Ureter (tissue), 1 donor: ENCODE measurements at places on chromosomes 7 and 10. TPM values are rescaled to one million over a fixed set of nuclear protein-coding genes. Genes with fewer than 3 reads are reported as not detected.

GRCh38 chr10:77744245-77744644, 106.6 kb upstream of the KCNMA1 start:
- no peak for DNase-seq

DNA sequence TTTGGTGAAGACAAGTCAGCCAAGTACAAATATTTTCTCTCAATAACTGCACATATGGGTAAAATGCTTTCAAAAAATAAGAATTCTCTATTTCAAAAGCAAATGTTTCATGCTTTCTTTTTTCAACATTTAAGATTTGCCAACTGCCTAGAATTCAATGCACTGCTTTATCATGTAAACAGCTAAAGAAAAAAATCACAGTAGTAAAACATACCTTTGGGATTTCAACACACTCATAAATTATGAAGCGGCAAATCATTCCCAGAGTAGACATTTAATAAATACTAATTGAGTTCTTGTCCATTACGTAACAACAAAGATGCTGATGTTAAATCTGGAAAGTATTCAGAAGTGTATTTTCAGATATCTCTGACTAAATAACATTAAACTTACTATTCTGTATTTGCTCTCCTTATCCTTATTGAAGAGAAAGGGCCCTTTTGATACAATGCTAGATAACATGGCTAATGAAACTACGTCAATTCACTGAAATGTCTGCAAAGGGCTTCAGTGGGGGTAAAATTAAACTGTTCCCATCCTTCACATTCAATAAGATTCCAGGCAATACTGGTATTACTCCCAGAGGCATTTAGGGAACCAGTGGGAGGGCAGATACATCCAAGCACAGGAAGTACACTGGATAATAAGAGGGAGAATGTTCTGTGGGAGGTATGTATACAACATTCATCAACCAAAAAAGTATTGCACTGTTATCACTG, 13.9 kb downstream of the NAPEPLD start:
- no peak for DNase-seq

DNA sequence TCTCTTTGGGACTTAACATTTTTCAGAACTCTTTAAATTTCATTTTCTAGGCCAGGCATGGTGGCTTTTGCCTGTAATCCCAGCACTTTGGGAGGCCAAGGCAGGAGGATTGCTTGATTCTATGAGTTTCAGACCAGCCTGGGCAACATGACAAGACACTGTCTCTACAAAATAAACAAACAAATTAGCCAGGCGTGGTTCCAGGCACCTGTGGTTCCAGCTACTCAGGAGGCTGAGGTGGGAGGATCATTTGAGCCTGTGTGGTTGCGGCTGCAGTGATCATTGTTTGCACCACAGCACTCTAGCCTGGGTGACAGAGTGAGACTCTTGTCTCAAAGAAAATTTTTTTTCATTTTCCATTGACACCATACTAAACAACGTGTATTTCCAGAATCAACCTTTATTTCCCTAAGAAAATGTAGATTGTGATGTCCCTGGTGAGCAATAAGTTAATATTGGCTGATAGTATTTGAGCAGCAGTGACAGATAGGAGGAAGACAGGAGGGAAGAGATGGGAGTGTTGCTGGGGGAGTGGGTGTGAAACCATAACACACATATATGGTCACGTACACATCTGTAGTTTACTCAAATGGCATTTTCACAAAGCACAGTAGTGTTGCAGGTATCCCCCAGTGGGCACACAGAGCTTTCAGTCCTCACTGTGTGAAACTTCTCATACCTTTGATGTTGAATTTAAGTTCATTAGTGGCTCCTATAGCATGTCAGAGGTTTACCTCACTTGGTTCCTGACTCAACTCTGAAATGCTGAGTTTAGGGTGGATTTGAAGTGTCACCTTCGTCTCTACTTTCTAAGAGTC, 205.6 kb downstream of the AUTS2 start:
- DNase-seq = no peak

UNC5B gene
- total RNA-seq = 61.8 TPM
